ENCODE measurements at places on chromosomes 12 and 14.

GRCh38 chr14:92847749-92848148 lies 53.6 kb downstream of the GOLGA5 start:
- DNase-seq: no peak

DNA sequence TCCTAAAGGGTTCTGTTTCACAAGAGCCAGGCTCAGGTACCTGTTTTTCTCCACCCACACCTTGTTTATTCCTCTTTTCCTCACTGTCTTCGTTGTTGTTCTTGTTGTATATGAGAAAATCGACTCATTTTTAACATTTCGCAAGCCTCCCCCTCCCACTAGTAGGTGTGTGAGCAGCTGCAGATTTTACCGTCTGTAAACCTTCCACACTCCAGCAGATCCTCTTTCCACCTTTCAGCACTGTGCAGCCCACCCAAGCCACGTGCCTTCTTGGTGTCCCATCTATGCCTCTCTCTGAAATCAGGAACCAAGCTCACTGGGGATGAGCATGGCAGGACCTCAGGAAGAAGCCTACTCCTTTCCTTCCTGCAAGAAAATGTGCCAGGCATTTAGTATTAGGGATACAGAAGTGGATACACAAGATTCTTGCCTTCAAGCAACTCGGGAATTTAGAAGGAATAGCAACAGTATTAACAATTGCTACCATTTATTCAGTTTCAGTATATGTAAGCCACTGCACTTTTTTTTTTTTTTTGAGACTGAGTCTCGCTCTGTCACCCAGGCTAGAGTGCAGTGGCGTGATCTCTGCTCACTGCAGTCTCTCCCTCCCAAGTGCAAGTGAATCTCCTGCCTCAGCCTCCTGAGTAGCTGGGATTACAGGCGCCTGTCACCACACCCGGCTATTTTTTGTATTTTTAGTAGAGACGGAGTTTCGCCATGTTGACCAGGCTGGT lies 113.6 kb downstream of the CHST11 start:
- no peak for DNase-seq

GRCh38 chr12:31594681-31595080 lies 3.7 kb upstream of the DENND5B start:
- DNase-seq: peak; percentile 92

- DNase-seq: no peak
These were observed 99.4 kb downstream of the LGMN start for GRCh38 chr14:92649066-92649465.

GRCh38 chr12:4270016-4270830 lies 3.3 kb upstream of the CCND2 start:
- peak; percentile 50 for DNase-seq

DNA sequence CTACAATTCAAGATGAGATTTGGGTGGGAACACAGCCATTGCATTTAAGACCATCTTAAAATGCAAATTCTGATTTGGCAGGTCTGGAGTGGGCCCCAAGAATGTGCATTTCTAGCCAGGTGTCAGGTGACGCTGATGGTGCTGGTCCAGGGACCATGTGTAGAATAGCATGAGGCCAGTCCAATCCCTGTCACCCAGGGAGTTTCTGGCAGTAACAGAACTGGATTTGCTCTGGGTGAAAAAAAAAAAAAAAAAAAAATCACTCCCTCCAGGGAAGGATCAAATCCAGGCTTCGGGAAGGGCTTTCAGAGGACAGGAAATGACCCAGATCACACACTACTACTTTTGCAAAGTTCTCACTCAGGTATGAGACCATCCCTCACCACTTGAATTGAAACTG lies 213.2 kb upstream of the NOS1 start:
- DNase-seq: no peak

- no peak for DNase-seq
These were observed 183.1 kb downstream of the ALG10 start for GRCh38 chr12:34205401-34205800.

DNA sequence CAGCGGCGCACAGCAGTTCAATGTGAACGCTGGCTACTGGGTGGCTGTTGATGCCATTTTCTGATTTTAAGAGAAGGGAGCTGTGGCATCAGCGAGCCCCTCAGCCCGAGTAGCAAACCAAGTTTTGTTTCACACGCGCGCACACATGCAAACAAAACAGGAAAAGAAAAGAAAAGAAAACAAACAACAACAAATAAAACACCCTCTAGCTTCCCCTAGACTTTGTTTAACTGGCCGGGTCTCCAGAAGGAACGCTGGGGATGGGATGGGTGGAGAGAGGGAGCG lies 540 bp downstream of the PAX9 start:
- no peak for DNase-seq

DNA sequence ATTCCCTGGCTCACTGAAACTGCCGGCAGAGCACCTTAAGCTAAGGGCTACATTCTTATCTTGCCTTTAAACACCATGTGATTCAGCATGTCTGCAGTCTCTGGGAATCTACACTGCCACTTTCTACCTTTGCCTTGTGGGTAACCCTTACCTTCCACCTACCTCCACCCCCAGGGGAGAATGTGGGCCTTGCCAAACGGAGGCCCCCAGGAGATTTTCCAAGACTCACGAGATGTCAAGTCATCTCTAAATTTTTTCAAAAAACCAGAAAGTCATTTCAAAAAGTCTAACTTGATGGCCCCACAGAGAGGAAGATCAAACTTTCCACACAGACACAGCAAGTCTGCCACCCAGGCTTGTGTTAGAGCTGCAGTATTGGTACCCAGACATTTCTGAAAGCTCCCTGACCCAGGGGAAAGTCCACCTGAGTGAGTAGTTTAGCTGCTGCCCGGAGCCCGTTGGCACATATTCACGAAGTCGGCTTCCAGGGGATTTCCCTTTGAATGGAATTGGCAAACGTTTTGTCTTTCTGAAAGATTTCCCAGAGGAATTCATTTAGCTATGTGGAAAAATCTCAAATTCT lies 4.7 kb upstream of the PSMA6 start:
- DNase-seq: no peak

DNA sequence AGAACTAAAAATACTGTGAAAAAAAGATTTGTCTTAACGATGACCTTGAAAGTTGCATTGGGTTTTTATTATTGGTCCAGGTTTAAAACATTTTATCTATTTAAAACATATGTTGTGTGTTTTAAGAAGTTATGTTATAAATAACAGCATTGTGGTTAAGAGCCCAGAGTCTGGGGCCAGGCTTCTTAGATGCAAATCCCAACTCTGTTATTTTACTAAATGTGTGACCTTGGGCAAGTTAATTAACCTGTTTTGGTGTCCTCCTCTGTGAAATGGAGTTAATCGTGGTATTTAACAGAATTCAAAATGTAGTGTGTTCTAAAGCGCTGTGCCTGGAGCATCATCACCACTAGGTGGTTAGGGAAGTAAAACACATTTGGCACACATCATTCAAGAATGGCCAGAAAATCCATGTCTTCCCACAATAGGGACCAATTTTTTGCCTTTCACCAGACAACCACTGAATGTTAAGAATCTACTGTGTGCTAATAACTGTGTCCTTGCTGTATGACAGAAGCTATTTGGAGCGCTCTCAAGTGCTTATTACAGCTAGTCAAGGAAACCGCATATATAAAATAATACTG lies 133.3 kb downstream of the MON2 start:
- no peak for DNase-seq

GRCh38 chr14:58812050-58812910 lies 174.5 kb downstream of the DACT1 start:
- DNase-seq: no peak

GRCh38 chr12:125684968-125685790 lies 619.9 kb downstream of the AACS start:
- no peak for DNase-seq

GRCh38 chr12:96421014-96421413 lies 20.8 kb upstream of the CDK17 start:
- no peak for DNase-seq

- no peak for DNase-seq
These were observed 24.0 kb downstream of the POLE start for GRCh38 chr12:132662901-132663755.

Measured in islet precursor cell (in vitro differentiated cells).